Sigmoid colon (tissue), 7 donors: ENCODE measurements at places on chromosomes 12 and 14. TPM values are rescaled to one million over a fixed set of nuclear protein-coding genes. Genes with fewer than 3 reads are reported as not detected.

Gene RCOR1
- 12.5 TPM for polyA plus RNA-seq

Gene RALGAPA1
- polyA plus RNA-seq, result 15.8 TPM

- no peak for DNase-seq
- no peaks in the 10 kb centered on the region for H3K36me3 ChIP-seq
- no peak overlapping the region for H3K27ac ChIP-seq
- no peak overlapping the region for H3K4me3 ChIP-seq
- no peaks in the 10 kb centered on the region for H3K4me1 ChIP-seq
Measured at GRCh38 chr12:21073822-21074460, 57.1 kb upstream of the SLCO1B1 start.

GRCh38 chr12:66361703-66362102, 59.4 kb downstream of the HELB start:
- H3K27ac ChIP-seq, result no peak overlapping the region
- no peak for DNase-seq
- H3K36me3 ChIP-seq, result no peaks in the 10 kb centered on the region
